Mucosa of descending colon (tissue), 3 donors: ENCODE measurements at places on chromosomes 12 and 14. TPM values are rescaled to one million over a fixed set of nuclear protein-coding genes. Genes with fewer than 3 reads are reported as not detected.

- DNase-seq = peak; percentile 70
Measured at GRCh38 chr12:47819138-47819895, 386 bp downstream of the HDAC7 start.

GRCh38 chr12:121218588-121219352 lies 8.8 kb downstream of the P2RX4 start:
- DNase-seq = peak; percentile 67

FBXL14 gene
- total RNA-seq = 39.6 TPM

GRCh38 chr12:25266497-25266896 lies 15.8 kb upstream of the KRAS start:
- no peak for DNase-seq

DNA sequence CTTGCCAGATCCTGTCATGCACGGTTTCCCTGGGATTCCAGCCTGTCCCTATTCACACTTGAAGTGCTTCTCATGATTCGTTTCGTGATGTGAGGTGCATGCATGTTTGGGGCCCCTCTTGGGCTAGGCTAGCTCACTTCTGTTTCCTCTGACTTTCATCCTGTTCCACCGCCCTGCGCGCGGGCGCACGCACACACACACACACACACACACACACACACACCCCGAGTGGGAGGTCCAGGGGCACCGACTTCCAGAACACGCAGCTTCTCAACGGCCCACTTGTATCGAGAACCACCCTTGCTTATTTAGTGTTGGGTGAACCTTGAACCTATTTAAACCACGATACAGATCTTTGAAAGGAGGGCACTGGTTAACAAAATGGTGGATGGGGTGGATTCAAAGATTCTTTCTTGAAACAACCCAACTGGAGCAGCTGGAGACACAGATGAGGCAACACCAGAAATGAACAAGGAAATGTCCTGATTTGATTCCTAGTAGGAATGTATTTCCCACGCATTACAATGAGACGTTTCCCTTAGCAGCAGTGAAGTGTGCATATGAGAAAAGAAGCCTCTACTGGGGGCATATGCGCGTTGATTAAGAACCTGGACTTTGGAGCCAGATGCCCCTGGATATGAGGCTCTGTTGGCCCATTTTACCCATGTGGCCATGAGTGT lies 16.3 kb downstream of the ELK3 start:
- DNase-seq = no peak

DNA sequence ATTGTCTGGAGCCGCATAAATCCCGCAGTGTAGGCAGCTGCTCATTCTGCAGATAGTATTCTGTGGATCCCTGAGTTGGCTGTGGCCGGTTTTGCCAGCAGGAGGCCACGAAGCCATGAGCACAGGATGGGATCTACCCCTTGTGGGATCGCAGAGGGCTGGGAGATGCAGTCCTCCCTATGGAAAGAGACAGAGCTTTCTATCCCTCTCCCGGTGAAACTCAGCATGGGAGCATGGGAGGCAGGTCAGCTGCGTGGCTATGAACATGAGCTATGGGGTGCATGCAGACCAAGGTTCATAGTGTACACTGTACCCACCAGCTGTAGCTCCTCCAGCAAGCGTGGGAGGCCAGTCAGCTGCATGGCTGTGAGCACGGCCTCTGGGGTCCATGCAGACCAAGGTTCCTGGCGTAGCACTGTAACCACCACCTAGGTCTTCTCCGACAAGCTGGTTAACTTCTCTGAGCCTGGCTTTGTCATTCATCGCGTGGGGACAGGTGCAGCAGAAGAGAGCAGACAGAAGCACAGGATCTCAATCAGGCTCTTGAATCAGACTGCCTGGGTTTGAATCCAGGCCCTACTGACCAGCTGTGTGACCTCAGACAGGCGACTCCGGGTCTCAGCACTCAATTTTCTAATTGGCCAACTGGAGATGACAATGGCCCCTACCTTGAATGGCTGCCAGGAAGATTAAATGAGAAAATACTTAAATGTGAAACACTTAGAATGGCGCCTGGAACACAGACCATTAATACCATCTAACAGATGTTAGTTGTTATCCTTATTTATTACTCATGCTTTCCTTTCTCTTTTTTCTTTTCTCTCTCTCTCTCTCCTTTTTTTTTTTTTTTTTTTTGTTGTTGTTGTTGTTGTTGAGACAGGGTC lies 6.0 kb downstream of the BDKRB1 start:
- DNase-seq = no peak

ZNF891 gene
- 1.4 TPM for total RNA-seq

GRCh38 chr14:105184461-105184860 lies 3.3 kb upstream of the NUDT14 start:
- no peak for DNase-seq

- DNase-seq = no peak
Measured at GRCh38 chr12:71266606-71267005, 108.8 kb upstream of the TSPAN8 start.

LRFN5 gene
- total RNA-seq = 0.49 TPM

DNA sequence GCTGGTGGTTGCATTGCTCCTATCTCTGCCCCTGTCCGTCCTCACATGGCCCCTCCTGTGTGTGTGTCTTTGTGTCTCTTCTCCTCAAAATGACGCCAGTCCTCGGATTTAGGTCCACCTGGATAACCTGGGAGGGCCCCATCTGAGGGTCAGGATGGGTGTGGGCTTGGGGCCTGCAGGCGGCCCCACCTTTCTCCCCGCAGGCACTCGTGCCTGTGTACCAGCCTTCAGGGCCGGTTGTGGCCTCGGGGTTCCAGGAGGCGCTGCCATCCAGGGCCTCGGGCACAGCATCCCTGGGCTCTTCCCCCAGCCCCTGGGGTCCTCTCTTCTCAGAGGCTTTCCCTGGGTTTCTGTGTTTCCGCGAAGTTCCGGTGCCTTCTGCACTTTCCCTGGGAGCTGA lies 54.7 kb downstream of the LRCOL1 start:
- DNase-seq = no peak

ERP27 gene
- 4.1 TPM for total RNA-seq

NAV3 gene
- 5.3 TPM for total RNA-seq

- no peak for DNase-seq
Measured at GRCh38 chr12:97127061-97127460, 220.0 kb downstream of the NEDD1 start.

- no peak for DNase-seq
Measured at GRCh38 chr12:85781766-85782165, 54.4 kb downstream of the RASSF9 start.

DNA sequence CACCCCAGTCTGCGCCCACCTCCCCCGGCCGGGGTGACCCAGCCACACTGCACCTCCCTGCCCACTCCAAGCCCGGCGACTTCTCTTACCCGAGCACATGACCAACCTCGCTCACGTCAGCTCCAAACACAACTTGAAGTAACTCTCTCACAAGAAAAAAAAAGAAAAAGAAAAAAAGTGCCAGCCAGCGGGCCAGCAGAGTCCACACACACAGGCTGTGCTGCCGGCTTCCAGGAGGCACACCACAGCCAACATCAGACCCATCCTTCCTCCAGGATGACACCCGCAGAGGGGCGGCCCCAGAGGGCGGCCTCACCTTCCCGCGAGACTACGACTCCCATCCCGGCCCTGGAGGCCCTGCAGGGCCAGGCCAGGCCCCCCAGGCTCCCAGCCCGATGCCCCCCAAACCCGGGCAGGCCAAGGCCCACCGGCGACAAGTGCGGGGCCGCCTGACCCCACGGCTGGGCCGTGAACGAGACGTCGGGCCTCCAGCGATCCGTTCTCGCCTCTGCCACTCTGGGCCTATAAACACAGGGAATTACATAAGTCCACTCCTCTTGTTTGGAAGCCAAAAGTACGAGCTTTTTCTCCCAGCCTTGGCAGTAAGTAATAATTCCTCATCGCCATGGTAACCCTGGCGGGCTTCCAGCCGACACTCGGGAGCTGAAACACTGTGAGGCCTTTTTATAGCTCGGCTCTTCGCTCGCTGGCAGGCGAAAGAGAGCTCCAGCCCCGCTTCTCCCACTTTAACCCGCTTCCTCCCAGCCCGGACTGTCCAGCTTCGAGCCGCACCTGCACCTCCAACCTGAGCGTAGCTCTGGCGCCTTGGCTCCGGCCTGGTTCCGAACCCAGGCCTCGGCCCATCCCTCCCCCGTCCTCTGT lies 49.1 kb downstream of the NCOR2 start:
- DNase-seq = peak; percentile 99

DNA sequence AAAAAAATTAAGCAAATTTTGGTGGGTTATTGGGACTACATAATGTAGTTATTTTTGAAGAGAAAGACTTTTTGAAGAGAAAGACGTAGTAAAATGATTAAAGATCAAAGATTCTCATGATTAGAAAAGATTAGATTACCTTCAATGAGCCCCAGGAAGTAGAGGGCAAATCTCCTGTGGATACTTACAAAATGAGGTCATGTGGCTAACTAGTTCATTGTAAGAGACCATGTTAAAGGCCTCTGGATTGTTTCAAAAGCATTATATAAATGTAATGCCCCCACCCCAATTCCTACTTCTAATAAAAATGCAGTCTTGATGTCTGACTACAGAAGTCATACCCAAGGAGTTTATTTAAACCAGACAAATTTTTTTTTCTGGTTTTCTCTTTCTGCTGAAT lies 93.3 kb downstream of the ERGIC2 start:
- DNase-seq = no peak

GRCh38 chr14:90960818-90961217 lies 99.6 kb downstream of the RPS6KA5 start:
- DNase-seq = no peak

EPYC gene
- total RNA-seq = not detected

DNA sequence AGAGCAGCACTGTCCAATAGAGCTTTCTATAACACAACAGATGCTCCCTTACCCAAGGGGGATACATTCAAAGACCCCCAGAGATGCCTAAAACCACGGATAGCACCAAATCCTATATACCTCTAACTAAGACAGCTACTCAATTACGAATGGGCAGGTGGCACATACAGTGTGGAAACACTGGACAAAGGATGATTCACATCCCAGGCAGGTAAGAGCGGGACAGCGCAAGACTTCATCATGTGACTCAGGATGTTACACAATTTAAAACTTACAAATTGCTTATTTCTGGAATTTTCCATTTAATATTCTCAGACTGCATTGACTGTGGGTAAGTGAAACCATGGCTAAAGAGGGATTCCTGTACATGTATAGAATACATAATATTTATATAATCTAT lies 5.5 kb upstream of the HCFC2 start:
- no peak for DNase-seq

RASAL1 gene
- total RNA-seq = 3.3 TPM

DNA sequence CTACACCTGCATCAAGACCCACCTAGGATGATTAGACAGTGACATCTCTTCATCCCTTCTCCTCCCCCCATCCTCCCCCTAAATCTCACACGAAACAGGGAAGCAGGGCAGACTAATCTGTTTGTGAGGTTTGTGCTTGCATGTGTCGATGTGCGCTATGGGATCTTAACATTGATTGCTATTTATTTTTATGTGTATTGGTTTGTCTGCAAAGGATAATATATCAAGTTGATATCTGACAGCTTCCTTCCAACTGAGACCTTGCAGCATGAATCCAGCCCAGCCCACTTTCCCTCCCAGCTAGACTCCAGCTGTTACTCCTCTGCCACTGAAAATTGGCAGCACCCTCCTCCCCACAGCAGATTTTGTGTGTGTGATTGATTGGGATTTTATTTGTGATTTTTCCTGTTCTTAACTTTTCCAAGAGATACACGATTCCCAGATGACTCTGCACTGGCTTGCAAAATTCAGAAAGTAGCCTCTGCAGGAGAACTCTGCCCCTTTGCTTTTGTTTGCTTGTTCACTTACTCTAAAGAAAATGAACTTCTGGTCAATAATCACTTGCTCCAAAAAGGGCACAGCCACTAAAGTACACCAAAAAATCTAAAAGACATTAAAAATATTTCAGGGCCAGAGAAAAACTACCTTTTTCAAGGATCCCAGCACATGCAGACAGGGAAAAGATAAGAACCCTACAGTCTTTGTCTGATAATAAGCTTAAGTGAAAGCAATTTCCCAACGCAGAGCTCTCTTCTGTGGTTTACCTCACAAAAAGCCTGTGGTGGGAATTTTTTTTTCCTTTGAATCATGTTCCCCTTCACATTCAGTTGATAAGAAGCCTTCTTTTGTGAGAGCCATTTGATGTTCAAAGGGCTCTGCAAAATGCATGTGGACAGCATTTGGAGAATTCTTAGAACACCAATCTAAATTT lies 222.1 kb downstream of the RPS29 start:
- no peak for DNase-seq

PPP1R1A gene
- 0.75 TPM for total RNA-seq

ACIN1 gene
- total RNA-seq = 172 TPM

DNA sequence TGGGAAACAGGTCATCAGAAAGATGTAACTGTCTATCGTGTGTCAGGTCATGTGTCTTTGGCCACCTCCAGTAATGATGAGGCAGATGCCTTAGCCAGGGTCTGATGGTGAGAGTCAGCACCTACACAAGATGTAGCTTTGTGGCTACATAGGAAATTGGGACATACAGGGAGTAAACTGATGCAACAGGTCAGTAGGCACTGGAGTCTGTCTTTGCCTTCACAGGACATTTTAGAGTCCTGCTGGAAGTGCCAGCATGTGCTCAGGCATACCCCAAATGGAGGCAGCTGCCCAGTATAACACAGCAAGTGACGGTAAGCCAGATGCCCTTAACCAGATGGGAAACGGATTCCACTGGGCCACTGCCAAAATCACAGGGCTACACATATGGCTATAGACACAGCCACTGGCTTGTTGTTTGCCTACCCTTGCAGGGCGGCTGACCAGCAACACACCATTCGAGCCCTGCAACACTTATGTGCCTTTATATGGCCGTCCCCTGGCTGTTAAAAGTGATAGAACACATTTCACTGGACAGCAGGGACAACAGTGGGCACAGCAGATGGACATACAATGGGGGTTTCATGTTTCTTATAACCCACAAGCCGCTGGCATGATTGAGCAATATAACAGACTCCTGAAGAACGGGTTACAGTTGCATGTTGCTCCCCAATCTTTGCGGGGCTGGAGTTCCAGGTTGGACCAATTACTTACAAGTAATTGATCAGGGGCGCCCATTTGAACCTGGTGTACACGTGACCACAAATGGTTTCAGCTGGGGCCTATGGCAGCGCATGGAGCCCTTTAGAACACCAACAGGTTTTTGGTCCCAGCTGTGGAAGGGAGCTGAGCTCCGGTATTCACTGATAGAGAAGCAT lies 12.9 kb upstream of the RNASE12 start:
- no peak for DNase-seq

- peak; percentile 39 for DNase-seq
Measured at GRCh38 chr14:58637391-58638230, at the start of gene DACT1. DACT1 (plus strand) TSS chr14:58637962; CDS start chr14:58638203, 241 bp downstream.

SYNDIG1L gene
- not detected for total RNA-seq

GRCh38 chr12:133106253-133106652 lies 23.8 kb downstream of the ZNF891 start:
- no peak for DNase-seq

NEUROD4 gene
- not detected for total RNA-seq

DNA sequence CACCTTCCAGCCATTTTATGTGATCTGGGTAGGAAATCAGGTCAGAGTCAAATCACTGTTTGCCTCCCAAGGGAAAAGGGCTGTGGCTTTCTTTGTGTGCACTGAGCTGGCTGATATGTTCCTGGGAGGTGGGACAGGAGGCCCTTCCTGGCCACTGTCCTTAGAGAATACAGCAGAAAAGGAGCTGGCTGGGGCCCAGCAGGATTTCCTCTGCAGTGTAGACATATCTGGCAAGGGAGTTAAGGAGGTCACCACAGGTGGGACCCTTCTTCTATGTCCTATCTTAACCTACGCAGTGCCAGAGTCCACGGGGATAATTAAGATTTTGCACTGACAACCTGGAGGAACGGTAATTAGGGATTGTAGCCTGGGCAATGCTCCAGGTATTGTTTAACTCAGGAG lies 145.3 kb downstream of the NTF3 start:
- peak; percentile 57 for DNase-seq
